Activated CD8-positive, alpha-beta memory T cell treated with anti-CD3 and anti-CD28 coated beads, Interleukin-2, amount 10 ng/mL, durations not matched to agents 7 days and 5 days (primary cell): ENCODE measurements at places on chromosomes 5 and 9. TPM values are rescaled to one million over a fixed set of nuclear protein-coding genes. Genes with fewer than 3 reads are reported as not detected.
A peak's percentile ranks its signal among the peaks of the same experiment; 100 is the strongest.

Gene TMOD1
- total RNA-seq = 0.88 TPM

- DNase-seq = peak; percentile 37
- no peak overlapping the region for H3K27ac ChIP-seq
- no peaks in the 10 kb centered on the region for H3K27me3 ChIP-seq
- no peaks in the 10 kb centered on the region for H3K36me3 ChIP-seq
- H3K4me3 ChIP-seq = no peak overlapping the region
- no peaks in the 10 kb centered on the region for H3K4me1 ChIP-seq
Measured at GRCh38 chr5:135013445-135013844, 20.6 kb downstream of the PITX1 start.

Gene PSD2
- total RNA-seq = not detected

DNA sequence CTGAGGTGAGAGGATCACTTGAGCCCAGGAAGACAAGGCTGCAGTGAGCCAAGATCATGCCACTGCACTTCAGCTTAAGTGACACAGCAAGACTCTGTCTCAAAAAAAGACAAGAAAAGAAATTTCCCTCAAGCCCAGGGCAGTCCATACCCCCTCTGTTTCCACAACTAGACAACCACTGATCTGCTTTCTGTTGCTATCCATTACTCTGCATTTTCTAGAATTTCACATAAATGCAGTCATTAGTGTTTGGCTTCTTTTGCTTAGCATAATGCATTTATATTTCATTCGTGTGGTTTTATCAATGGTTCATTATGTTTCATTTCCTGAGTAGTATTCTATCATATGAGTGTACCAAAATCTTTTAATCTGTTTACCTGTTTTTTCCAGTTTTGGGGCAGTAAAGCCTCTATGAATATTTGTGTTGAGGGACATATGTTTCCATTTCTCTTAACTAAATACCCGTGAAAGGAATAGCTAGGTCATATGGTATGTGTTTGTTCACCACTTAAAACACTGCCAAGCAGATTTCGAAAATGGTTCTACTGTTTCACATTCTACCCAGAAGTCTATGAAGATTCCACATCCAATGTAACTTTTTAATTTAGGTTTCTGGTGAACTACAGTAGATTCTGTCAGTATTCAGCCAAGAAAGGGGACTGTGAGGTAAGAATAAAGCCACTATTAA is 271.8 kb downstream of the ZNF608 start:
- no peaks in the 10 kb centered on the region for H3K4me1 ChIP-seq
- H3K27me3 ChIP-seq = no peaks in the 10 kb centered on the region
- H3K36me3 ChIP-seq = no peaks in the 10 kb centered on the region
- no peak overlapping the region for H3K4me3 ChIP-seq
- no peak overlapping the region for H3K27ac ChIP-seq
- DNase-seq = no peak

Gene FABP6
- not detected for total RNA-seq

Gene CYLC2
- total RNA-seq = not detected

DNA sequence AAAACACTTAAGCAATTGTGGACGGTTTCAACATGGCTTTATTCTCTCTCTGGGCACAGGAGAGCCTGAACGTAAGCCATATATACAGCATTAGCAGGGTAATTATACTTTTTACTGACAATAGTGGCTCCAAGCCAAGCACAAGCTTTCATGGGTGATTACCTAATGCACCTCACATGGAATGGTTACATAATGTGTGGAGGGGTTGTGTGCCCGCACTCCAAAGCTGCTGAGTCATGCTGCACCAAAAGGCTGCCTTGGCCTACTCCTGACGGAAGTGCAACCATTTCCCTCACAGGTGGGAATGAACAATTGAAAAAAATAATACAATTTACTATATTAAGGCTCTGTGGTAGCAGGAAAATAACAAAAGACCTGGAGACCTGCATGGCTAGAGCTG is 86.5 kb upstream of the ATP10B start:
- H3K27ac ChIP-seq = no peak overlapping the region
- no peaks in the 10 kb centered on the region for H3K36me3 ChIP-seq
- DNase-seq = no peak
- no peaks in the 10 kb centered on the region for H3K27me3 ChIP-seq
- H3K4me1 ChIP-seq = no peaks in the 10 kb centered on the region

DNA sequence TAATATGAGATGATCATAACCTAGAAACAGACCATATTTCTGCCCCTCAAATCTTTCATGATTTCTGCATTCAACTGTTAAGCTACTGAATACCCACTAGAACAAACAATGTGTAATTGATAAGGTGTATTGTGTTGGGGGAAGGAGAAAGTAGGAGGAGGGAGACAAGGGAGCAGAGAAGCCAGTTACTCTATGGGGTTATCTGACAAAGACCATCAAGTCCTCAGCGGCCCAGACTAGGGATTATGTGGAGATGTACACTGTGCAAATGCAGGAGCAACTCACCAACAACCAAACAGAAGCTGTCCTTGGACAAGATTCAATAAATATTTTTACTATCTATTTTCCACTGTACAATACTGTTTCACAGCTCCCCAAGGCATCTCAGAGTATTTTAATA is 2.7 kb downstream of the NRG2 start:
- H3K4me1 ChIP-seq = peaks cover 24% of the 10 kb centered on the region
- no peak for DNase-seq
- H3K27ac ChIP-seq = no peak overlapping the region
- peaks cover 78% of the 10 kb centered on the region for H3K27me3 ChIP-seq
- no peak overlapping the region for H3K4me3 ChIP-seq

Gene SV2C
- 0.26 TPM for total RNA-seq

DNA sequence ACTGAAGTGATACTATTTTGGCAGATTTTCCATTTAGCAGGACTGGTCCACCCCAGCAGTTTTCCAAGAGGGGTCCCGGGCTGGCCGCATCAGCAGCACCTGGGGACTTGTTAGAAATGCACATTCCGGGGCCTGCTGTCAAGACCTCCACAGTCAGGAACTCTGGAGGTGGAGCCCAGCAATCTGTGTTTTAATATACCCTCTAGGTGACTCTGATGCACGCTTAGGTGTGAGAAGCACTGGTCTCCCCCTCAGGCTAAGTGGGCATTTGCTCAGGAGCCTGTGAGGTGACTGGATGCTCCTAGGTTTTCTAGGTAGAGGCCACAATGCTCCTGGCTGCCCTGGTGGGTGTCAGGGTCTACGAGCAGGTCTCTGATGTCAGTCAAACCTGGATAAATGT is 81.7 kb downstream of the DCP2 start:
- H3K27me3 ChIP-seq = no peaks in the 10 kb centered on the region
- peaks cover 1% of the 10 kb centered on the region for H3K36me3 ChIP-seq

DNA sequence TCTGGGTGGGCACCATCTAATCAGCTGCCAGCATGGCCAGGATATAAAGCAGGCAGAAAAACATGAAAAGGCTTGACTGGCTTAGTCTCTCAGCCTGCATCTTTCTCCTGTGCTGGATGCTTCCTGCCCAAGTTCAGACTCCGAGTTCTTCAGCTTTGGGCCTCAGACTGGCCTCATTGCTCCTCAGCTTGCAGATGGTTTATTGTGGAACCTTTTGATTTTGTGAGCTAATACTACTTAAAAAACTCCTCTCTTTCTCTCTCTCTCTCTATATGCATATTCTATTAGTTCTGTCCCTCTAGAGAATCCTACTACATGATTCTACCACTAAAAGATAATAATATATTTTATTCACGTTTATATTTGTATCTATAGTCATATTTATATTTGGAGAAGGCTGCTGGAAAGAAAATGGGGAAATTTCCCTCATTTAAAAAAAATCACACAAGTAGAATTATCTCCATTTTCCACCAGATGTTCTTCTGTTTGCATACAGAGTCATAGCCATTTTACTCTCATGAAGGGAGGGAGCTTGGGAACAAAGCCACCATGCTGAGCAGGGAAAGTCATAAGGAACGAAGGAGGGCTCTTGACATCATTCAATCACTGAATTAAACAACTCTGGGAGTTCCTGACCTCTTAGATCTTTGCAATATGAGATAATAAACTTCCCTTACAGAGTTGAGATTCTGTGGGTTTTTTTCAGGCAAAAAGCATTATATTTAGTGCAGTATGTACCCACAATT is 1137.4 kb upstream of the CDH18 start:
- H3K4me1 ChIP-seq = no peaks in the 10 kb centered on the region
- no peak overlapping the region for H3K4me3 ChIP-seq
- H3K36me3 ChIP-seq = no peaks in the 10 kb centered on the region

DNA sequence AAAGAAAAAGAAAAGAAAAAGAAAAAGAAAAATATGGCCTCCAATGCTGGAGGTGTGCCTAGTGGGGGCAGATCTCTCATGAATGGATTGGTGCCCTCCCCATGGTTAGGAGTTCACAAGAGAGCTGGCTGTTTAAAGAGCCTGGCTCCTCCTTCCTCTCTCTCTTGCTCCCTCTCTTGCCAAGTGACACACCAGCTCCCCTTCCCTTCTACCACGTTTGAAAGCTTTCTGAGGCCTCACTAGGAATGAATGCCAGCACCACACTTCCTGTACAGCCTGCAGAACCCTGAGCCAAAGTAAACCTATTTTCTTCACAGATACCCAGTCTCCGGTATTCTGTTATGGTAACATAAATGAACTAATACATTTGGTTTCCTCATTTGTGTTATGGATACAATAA is 14.4 kb upstream of the GALNT10 start:
- no peak for DNase-seq
- H3K4me1 ChIP-seq = peaks cover 26% of the 10 kb centered on the region
- H3K4me3 ChIP-seq = no peak overlapping the region
- no peaks in the 10 kb centered on the region for H3K36me3 ChIP-seq
- H3K27me3 ChIP-seq = peaks cover 8% of the 10 kb centered on the region
- H3K27ac ChIP-seq = no peak overlapping the region

DNA sequence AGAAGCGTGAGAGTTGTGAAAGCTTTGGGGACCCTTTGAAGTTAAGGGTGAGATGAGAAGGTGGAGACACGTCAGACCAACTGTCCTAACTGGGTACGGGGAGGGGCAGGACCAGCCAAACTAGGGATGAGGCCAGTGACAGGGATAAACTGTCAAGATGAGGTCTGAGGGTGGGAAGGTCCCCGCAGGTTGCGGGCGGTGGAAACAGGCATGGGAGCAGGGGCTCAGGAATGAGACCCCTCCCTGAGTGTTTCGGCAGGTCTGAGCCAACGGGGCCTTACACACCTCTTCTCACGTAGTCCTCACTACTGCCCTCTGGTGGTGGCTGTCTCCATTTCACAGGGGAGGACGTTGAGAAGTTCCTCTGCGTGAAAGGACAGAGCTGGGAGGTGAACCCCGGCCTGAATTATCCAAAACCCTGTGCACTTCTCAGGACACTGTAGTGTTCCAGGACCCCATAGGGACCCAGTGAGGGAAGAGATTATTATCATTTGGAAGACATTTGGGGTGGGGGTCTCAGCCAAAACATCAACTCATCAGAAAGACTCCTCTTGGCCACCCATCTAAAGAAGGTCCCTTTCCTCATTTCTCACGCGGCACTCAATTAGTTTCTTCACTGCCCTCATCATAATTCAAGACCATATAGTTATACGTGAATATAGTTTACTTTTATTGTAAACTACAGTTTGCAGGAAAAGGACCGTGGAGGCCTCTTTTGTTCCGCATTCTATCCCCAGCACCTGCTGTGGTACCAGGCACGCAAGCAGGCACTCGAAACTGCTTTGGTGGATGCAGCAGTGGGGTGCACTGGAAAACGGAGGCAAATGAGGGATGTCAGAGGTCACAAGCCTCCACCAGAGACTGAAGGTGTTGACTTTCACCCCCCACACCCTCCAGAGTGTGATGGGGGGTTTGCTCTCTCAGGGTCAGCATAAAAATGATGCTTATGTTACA is 21.7 kb upstream of the NANS start:
- H3K27ac ChIP-seq = no peak overlapping the region
- peaks cover 2% of the 10 kb centered on the region for H3K36me3 ChIP-seq
- H3K4me3 ChIP-seq = peak overlapping the region; percentile 29
- H3K27me3 ChIP-seq = peaks cover 6% of the 10 kb centered on the region
- DNase-seq = peak; percentile 94

DNA sequence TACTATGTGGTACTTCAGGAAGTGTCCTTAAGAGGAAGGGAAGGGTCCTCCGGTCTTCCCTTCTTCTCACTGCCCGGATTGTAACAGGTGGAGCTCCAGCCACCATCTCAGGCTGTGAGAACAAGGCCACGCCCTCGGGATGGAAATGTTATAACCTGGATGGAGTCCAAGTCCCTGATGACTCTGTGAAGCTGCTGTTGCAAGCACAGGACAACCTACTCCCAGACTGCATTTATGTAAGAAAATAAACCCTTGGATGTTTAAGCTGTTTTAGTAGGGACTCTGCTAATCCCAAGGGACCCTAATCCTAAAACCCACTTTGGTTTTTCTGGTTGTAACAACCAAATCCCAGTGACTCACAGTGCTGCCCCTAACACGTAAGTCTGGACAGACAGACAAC is 221.6 kb downstream of the ACTL7B start:
- no peak for DNase-seq
- no peak overlapping the region for H3K27ac ChIP-seq
- no peaks in the 10 kb centered on the region for H3K27me3 ChIP-seq
- H3K4me1 ChIP-seq = no peaks in the 10 kb centered on the region
- H3K4me3 ChIP-seq = no peak overlapping the region

GRCh38 chr9:84419031-84419602 is 78.6 kb upstream of the SLC28A3 start:
- no peaks in the 10 kb centered on the region for H3K27me3 ChIP-seq
- no peaks in the 10 kb centered on the region for H3K36me3 ChIP-seq
- no peak for DNase-seq

Gene PCDHGA5
- total RNA-seq = 0.12 TPM

DNA sequence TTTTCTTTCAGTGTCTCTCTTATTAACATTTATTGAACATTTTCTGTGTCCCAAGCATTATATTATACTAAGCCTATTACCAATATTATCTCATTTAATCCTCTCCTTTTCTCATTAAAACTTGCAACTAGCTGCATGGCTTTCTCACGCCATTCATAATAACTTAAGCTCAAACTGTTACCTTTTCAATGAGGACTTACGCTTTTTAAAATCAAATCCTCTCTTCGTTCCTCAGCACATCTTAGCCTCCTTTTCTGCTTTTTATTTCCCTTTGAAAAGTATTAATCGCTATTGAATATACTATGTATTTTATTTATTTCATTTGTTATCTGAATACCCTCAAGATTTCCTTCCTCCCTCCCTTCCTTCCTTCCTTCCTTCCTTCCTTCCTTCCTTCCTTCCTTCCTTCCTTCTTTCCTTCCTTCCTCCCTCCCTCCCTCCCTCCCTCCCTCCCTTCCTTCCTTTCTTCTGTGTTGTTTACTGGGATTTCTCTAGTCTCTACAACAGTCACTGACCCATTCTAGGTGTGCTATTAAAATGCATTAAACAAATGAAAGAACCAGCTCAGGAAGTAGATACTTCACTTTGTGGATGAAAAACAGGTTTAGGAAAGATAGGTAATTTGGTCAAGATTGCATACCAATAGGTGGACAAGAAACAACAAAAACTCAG is 294.1 kb upstream of the TUT7 start:
- no peak for DNase-seq
- H3K27me3 ChIP-seq = peaks cover 3% of the 10 kb centered on the region
- H3K27ac ChIP-seq = no peak overlapping the region
- no peaks in the 10 kb centered on the region for H3K4me1 ChIP-seq

- H3K4me3 ChIP-seq = no peak overlapping the region
- DNase-seq = no peak
- H3K4me1 ChIP-seq = peaks cover 24% of the 10 kb centered on the region
- H3K36me3 ChIP-seq = no peaks in the 10 kb centered on the region
Measured at GRCh38 chr5:144194144-144194543, 23.5 kb downstream of the KCTD16 start.

Gene NR4A3
- total RNA-seq = 20.4 TPM
